T1000 (cell line): ENCODE measurements at places on chromosomes 2 and 18.

GRCh38 chr2:105445976-105446375 is 47.1 kb upstream of the FHL2 start:
- DNase-seq, result no peak

- no peak for DNase-seq
These were observed 67.2 kb downstream of the POLR1A start for GRCh38 chr2:86038291-86039081.

GRCh38 chr2:195543902-195544894 is 112.8 kb upstream of the SLC39A10 start:
- DNase-seq, result no peak

- no peak for DNase-seq
These were observed 28.2 kb downstream of the SIX2 start for GRCh38 chr2:44980751-44981713.

- no peak for DNase-seq
These were observed 981.4 kb downstream of the TMEM182 start for GRCh38 chr2:103743195-103743594.
